ENCODE measurements at places on chromosomes 12 and 14. TPM values are rescaled to one million over a fixed set of nuclear protein-coding genes. Genes with fewer than 3 reads are reported as not detected.

GRCh38 chr14:101134851-101135433 lies 231.4 kb upstream of the RTL1 start:
- H3K4me1 ChIP-seq, result no peaks in the 10 kb centered on the region
- no peaks in the 10 kb centered on the region for H3K36me3 ChIP-seq
- H3K4me3 ChIP-seq, result no peak overlapping the region
- DNase-seq, result no peak

GRCh38 chr12:63940310-63941005 lies 96.0 kb downstream of the SRGAP1 start:
- no peak overlapping the region for H3K4me3 ChIP-seq
- H3K27me3 ChIP-seq, result no peaks in the 10 kb centered on the region
- no peak for DNase-seq
- H3K36me3 ChIP-seq, result no peaks in the 10 kb centered on the region
- H3K4me1 ChIP-seq, result no peaks in the 10 kb centered on the region
- no peak overlapping the region for H3K27ac ChIP-seq

DNA sequence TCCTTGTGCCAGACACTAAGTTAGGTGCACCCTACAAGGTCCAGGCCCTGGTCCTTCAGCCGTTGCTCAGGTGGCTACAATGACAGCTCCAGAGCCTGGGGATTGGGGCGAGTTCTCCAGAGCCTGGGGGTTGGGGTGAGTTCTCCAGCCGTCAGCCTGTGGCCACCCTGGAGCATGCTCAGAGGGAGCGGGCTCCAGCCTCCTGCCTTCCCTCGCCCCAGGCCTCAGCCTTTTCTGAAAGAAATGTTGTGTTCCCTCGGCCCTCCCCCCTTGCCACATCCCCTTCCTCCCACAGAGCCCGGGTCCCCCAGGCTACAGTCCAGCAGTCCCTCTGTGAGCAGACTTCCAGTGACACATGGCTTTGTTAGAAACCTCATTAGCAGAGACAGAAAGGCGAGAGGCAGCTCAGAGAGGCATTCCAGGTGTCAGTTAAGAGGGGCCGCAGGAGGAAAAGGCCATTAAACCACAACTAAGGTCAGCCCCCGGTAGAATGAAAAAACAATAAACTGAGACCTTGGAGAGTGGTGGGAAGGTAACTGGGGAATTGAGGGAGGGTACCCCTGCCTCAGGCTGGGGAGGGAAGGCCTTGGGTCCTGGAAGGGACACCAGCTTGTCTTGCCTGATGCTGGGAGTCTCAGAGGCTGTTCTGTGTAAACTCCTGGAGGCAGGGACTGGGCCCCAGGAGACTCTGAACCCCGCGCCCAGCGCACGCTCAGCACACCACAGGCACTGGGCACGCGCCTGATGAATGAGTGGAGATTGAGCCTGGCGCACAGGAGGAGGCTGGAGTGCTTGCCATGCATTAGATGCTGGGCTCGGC lies 23.1 kb upstream of the COL2A1 start:
- no peak for DNase-seq
- no peaks in the 10 kb centered on the region for H3K27me3 ChIP-seq
- H3K27ac ChIP-seq, result no peak overlapping the region
- H3K4me3 ChIP-seq, result no peak overlapping the region
- H3K36me3 ChIP-seq, result no peaks in the 10 kb centered on the region
- H3K4me1 ChIP-seq, result no peaks in the 10 kb centered on the region

GRCh38 chr12:93860668-93861373 lies 183.6 kb downstream of the CRADD start:
- no peaks in the 10 kb centered on the region for H3K27me3 ChIP-seq
- no peak for DNase-seq
- H3K36me3 ChIP-seq, result peaks cover 22% of the 10 kb centered on the region

GRCh38 chr14:102079700-102079979 lies 7.2 kb downstream of the HSP90AA1 start:
- H3K4me1 ChIP-seq, result peaks cover 45% of the 10 kb centered on the region
- H3K36me3 ChIP-seq, result peaks cover 67% of the 10 kb centered on the region
- H3K27me3 ChIP-seq, result no peaks in the 10 kb centered on the region
- H3K27ac ChIP-seq, result peak overlapping the region; percentile 14
- no peak overlapping the region for H3K4me3 ChIP-seq
- DNase-seq, result no peak

GRCh38 chr14:31990183-31990857 lies 86.8 kb upstream of the ARHGAP5 start:
- peaks cover 3% of the 10 kb centered on the region for H3K36me3 ChIP-seq
- no peak for DNase-seq
- H3K4me1 ChIP-seq, result no peaks in the 10 kb centered on the region
- H3K27me3 ChIP-seq, result peaks cover 14% of the 10 kb centered on the region
- no peak overlapping the region for H3K4me3 ChIP-seq

GRCh38 chr12:132141976-132142678 lies 2.0 kb downstream of the DDX51 start:
- no peaks in the 10 kb centered on the region for H3K27me3 ChIP-seq
- peaks cover 21% of the 10 kb centered on the region for H3K4me1 ChIP-seq
- H3K36me3 ChIP-seq, result peaks cover 22% of the 10 kb centered on the region
- peak overlapping the region; percentile 25 for H3K27ac ChIP-seq
- no peak for DNase-seq

DNA sequence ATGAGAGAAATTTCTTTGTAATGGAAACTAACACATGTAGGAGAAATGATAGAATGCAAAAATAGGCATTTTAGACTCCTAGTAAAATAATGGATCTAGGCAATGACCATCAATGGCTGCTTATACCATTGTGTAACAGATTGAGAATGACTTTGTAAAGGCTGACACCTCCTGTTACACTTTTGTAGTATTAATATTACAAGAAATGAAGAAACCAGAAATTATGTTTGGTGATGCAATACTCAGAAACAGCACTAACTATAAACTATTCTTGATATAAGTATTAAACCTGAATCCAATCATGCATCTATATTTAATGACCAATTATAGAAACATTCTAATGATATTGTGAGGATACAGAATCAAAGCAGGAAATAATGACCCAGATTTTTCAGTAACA lies 108.5 kb upstream of the CNTN1 start:
- DNase-seq, result no peak
- no peaks in the 10 kb centered on the region for H3K4me1 ChIP-seq
- no peak overlapping the region for H3K27ac ChIP-seq

DNA sequence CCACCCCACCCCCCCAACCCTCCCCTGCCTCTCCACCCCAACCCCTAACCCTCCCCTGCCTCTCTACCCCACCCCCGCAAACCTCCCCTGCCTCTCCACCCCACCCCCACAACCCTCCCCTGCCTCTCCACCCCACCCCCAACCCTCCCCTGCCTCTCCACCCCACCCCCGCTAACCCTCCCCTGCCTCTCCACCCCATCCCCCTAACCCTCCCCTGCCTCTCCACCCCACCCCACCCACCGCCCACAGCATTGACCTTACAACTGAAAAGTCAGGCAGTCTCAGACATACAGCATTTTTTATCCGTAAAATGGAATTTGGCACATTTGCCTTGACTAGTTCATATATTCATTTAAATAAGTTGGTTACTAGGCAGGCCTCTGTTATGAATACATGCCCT lies 38.6 kb upstream of the ACTN1 start:
- H3K4me1 ChIP-seq, result no peaks in the 10 kb centered on the region
- no peak overlapping the region for H3K27ac ChIP-seq
- H3K27me3 ChIP-seq, result no peaks in the 10 kb centered on the region
- no peak overlapping the region for H3K4me3 ChIP-seq
- no peak for DNase-seq

DNA sequence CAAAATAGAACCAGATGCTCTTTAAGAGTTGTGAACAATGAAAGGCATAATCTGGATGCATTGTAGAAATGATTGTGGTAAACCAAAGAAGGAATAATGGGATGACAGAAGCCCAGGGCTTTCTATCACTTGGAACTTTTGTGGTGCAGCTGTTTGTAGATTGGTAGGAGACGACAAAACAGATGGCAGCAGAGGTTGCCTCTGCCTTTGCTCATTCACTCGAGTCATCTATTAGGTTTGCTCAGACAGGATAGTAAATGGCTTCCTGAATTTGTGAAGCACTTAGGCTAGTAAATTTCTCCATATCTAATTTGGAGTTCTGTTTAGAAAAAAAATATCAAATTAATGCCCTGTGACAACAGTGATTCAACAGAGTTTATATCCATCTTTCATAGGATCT lies 78.4 kb downstream of the FGD4 start:
- H3K4me3 ChIP-seq, result no peak overlapping the region
- peaks cover 2% of the 10 kb centered on the region for H3K4me1 ChIP-seq
- DNase-seq, result no peak
- no peaks in the 10 kb centered on the region for H3K27me3 ChIP-seq
- no peaks in the 10 kb centered on the region for H3K36me3 ChIP-seq

- H3K4me3 ChIP-seq, result no peak overlapping the region
- no peak overlapping the region for H3K27ac ChIP-seq
- peaks cover under 1% of the 10 kb centered on the region for H3K27me3 ChIP-seq
- no peaks in the 10 kb centered on the region for H3K36me3 ChIP-seq
These were observed 182.8 kb upstream of the ARHGAP5 start for GRCh38 chr14:31894351-31894750.

- H3K36me3 ChIP-seq, result no peaks in the 10 kb centered on the region
- no peaks in the 10 kb centered on the region for H3K27me3 ChIP-seq
- H3K27ac ChIP-seq, result no peak overlapping the region
- H3K4me1 ChIP-seq, result no peaks in the 10 kb centered on the region
- no peak overlapping the region for H3K4me3 ChIP-seq
- DNase-seq, result no peak
These were observed 244.6 kb upstream of the SFSWAP start for GRCh38 chr12:131466306-131466705.

DNA sequence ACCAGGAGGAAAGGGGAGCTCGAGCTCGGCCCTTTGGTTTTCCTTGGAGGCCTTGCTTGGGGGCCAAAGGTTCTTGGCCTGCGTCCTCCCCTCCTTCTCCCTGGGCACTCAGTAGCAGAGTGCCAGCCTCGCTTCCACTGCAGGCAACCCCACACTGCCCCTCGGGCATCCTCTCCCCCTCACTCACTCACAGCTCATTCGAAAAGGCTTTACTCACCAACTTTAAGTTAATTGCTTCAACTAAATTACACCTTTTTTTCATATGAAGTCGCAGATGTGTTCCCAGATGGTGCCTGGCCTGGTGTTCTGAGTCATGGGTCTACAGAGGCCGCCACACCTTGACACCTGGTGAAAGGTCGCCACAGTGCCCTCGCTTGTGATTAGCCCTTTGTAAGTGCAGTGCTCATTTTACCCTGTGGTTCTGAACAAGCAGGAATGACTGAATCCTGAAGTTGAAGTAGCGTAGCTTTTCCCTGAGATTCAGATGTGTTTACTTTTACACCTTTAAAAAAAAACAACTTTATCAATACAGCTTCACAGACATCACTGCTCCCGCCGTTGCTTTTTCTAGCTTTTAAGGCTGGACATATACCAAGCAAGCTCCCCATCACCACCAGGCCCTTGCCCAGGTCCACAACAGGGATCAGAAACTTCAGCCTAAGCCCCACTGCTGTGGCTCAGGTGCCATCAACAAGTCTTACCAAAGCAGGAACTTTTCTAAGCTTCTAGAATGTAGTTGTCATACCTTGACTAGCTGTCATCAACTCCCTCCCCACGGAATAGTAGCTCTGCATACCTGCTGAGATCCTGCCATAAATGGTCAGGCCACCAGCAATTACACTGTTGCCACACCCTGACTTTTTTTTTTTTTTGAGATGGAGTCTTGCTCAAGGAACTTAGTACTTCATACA lies 20.3 kb upstream of the ADIPOR2 start:
- H3K27ac ChIP-seq, result no peak overlapping the region
- H3K4me1 ChIP-seq, result peaks cover 24% of the 10 kb centered on the region

- no peak overlapping the region for H3K4me3 ChIP-seq
- H3K27ac ChIP-seq, result no peak overlapping the region
- no peaks in the 10 kb centered on the region for H3K27me3 ChIP-seq
- no peak for DNase-seq
- H3K4me1 ChIP-seq, result no peaks in the 10 kb centered on the region
These were observed 28.2 kb downstream of the NEK9 start for GRCh38 chr14:75098682-75099081.

GRCh38 chr12:29547151-29547632 lies 49.7 kb upstream of the OVCH1 start:
- no peak overlapping the region for H3K4me3 ChIP-seq
- no peak for DNase-seq
- no peak overlapping the region for H3K27ac ChIP-seq
- H3K27me3 ChIP-seq, result peaks cover 3% of the 10 kb centered on the region
- H3K4me1 ChIP-seq, result no peaks in the 10 kb centered on the region

DNA sequence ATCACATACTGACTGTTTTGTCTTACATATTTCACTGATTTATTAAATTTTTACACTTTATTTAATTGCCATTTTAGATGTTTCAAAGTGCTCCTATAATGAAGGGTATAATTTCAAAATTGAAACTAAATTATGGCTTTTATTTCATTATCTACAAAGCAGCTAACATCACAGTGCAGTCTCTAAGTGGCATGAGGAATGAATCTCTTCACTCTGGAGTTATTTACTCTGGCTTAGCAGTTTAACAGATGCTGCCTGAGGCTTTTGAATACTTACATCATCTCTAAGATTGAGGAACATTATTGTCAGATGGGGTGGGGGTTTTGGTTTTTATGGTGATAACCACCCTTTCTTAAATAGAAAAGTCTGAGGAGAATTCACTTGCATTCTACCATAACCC lies 386.4 kb downstream of the TRHDE start:
- H3K27ac ChIP-seq, result no peak overlapping the region
- no peak for DNase-seq
- H3K27me3 ChIP-seq, result no peaks in the 10 kb centered on the region
- H3K36me3 ChIP-seq, result no peaks in the 10 kb centered on the region
- no peaks in the 10 kb centered on the region for H3K4me1 ChIP-seq

GRCh38 chr14:53285821-53286220 lies 132.7 kb upstream of the DDHD1 start:
- H3K27ac ChIP-seq, result no peak overlapping the region
- no peak overlapping the region for H3K4me3 ChIP-seq
- no peak for DNase-seq
- H3K27me3 ChIP-seq, result no peaks in the 10 kb centered on the region

GRCh38 chr14:26606729-26607312 lies 9.0 kb upstream of the NOVA1 start:
- H3K27ac ChIP-seq, result no peak overlapping the region
- H3K36me3 ChIP-seq, result no peaks in the 10 kb centered on the region
- DNase-seq, result no peak
- H3K27me3 ChIP-seq, result no peaks in the 10 kb centered on the region
- no peak overlapping the region for H3K4me3 ChIP-seq
- H3K4me1 ChIP-seq, result no peaks in the 10 kb centered on the region

- H3K4me1 ChIP-seq, result no peaks in the 10 kb centered on the region
- H3K36me3 ChIP-seq, result no peaks in the 10 kb centered on the region
- H3K4me3 ChIP-seq, result no peak overlapping the region
These were observed 34.2 kb downstream of the ZCRB1 start for GRCh38 chr12:42291680-42292079.

DNA sequence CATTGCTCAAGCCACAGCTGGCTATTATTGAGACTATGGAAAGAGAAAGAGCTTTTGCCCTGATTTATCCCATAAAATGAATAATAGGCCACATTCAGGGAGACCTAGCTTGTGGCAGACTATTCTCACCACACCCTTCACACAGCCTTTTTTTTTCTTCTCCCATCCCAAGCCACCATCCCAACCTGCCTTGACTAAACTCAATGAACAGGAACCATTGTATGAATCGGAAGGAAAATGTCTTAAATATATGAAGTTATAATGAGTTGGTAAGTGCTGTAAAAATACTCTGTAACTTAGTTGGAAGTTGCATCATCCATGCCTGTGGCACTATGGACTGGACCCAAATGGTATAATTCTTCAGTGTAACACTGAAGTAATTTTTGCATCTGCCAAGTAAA lies 338.4 kb downstream of the RAD51B start:
- H3K27ac ChIP-seq, result peak overlapping the region; percentile 18
- DNase-seq, result no peak

MYF6 gene
- not detected for total RNA-seq

PAX9 gene
- not detected for total RNA-seq

SLCO1A2 gene
- total RNA-seq, result not detected
